ENCODE measurements at places on chromosomes 5 and 9.

DNA sequence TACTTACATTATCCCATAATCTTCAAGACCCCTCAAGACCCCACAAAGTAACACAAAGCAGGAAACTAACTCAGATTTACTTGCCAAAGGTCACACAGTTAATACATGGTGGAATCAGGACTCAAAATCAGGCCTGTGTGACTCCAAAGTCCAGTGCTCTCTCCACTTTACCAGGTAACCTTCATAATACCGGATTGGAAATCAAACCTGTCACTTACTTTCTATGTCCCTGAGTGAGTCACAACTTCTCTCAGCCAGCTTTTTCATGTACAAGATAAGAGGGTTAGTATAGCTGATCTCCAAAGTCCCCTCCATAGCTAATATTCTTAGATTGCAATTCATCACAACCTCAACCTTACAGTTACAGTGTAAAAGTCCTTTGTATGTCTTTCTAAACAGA is 17.1 kb downstream of the STRBP start:
- ATAC-seq: no peak

DNA sequence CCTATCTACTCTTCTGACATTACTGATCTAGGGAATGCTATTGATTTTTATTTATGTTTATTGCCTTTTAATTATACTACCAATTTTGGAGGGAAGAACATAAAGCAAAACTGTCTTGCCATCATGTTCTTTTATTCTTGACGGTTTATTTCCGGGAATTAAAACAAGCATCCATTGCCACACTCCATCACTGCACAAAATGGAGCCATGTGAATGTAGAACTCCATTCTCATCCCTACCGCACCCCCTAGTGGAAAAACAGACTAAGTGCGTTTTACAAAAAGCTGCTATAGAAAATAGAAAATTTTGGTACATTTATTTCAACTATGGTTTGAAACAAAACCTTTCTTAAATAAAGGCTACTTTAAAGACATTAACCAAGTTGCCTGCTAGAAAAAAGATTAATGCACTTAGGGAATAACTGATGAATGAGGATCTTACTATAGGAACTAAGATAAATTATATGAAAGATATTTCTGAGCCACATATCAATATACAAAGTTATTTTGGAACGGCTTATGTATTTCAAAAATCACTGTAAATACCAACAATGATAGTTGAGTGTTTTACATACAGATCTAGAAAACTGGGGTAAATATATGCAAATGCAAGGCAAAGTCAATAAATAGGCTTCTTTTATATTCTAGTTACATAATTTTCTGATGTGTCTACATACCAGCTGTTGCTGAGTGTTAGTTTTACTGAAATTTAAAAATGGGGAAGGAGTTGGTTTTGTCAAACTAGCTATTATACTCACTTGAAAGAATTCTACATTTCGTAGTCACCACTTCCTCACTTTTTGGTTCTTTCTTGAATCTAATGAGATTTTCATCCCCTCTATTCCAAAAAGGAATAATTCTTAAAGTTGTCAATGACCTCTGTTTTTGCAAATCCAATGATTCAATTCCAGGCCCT is 26.5 kb downstream of the OXCT1 start:
- ATAC-seq: peak; percentile 86

GRCh38 chr5:64688965-64689364 is 1.3 kb upstream of the SHISAL2B start:
- no peak for ATAC-seq

DNA sequence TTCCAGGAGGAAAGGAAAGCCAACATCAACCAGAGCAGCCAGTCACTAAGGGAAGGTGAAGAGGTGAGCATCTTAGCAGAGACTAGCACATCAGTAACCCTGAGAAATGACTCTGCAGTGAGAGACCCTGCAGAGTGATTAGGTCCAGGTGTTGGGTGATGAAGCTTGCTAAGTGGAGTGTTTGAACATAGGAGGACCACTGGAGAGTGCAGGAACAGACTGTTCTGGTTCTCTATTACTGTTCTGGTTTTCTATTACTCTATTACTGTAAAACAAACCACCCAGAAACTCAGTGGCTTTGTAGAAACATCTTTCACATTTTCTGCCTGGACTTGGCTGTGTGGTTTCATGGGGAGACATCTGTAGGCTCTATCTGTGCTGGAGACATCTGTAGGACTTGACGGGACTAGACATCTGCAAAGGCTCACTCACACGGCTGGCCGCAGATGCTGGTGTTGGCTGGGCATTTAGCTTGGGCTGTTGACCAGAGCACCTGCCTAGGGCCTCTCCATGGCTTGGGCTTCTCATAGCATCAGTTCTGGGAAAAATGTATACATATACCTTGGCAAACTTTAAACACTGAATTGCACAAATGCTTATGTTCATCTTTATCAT is 33.4 kb upstream of the SPATA31E1 start:
- no peak for ATAC-seq

- no peak for ATAC-seq
Measured at GRCh38 chr5:61669531-61669930, 337.5 kb downstream of the ZSWIM6 start.

DNA sequence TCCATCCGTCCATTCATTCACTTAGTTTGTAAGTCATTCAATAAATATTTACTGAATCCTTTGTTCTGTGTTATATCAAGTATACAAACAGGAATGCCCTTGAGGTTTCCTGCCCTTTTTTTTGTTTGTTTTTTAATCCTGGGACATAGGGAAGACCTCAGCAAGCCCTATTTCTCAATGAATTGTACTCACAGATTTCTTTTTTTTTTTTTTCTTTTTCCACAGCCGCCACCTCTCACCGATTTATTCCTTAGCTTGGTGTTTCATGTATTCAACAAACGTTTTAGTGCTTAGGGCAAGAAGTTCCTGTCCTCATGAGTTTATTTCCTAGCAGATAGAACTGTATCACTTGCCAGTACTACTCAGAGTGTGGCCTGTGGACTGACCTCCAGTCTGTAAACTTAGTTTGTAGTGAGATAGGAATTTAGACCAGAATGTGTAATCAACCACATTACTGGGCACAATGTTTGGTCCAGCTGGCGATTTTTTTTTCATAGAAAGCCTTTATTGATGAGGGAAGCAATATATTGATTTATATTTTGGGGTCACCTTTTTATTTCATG is 35.4 kb upstream of the C5orf47 start:
- ATAC-seq: no peak

DNA sequence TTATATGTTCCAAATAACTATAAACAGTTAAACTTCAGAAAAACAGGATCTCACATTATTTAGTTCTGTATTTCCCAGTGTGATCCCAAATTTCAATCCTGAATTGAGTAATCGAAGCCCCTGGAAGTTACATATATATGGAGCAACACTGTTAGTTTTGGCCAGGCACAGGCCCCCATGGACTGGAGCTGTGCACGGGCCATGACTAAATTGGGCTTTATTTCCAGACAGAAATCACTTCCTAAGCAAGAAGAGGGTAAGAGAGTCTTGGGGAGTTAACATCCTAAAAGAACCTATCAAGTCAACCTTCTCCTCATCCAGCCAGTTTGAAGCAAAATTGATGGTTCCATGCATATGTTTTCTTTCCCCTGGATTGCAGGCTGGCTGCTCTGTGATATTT is 393.0 kb downstream of the TMEM167A start:
- no peak for ATAC-seq

DNA sequence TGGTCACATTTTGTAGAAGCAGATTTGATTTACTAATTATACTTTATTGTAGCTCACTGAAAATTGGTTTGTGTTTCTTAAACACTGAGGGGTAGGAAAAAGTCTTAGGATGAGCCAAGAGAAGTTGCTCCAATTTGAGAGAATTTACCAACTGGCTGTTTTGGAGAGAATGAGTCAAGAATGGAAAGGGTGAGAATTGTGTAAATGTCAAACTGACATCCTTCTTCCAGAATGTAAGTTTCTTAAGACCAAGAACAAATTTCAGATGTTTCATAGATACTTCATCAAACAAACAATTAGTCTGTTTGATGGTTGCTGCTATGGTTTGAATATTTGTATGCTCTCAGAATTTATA is 106.2 kb upstream of the TXNDC8 start:
- ATAC-seq: no peak

DNA sequence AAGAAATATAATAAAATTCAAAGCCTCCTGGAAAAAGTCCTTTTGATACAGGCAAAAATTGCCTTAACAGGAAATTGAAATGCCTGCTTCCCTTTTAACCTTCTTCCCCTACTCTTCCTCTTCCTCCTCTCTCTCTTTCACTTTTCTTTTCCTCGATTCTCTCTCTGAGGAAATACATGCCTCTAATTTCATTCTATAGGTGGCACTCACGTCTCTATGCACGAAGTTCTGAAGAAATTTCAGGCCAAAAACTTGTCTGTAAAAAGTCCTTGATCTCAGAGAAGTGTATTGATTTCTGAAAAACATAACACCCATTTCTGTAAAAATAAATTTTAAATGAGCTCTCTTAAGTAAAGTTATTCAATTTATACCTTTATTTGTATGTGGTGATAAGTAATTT is 371.7 kb upstream of the IRX4 start:
- ATAC-seq: no peak

DNA sequence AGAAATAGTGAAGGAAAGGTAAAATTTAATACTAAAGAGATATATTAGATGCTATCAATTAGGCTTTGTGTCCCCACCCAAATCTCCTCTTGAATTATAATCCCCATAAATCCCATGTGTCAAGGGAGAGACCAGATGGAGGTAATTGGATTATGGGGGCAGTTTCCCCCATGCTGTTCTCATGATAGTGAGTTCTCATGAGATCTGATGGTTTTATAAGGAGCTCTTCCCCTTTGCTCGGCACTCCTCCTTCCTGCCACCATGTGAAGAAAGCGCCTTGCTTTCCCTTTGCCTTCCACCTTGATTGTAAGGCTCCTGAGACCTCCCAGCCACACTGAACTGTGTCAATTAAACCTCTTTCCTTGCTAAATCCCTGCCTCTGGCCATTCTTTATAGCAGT is 697.0 kb upstream of the RGMB start:
- ATAC-seq: no peak

- no peak for ATAC-seq
Measured at GRCh38 chr5:112957036-112957808, 19.4 kb upstream of the DCP2 start.

GRCh38 chr5:11400316-11400715 is 503.9 kb downstream of the CTNND2 start:
- no peak for ATAC-seq

DNA sequence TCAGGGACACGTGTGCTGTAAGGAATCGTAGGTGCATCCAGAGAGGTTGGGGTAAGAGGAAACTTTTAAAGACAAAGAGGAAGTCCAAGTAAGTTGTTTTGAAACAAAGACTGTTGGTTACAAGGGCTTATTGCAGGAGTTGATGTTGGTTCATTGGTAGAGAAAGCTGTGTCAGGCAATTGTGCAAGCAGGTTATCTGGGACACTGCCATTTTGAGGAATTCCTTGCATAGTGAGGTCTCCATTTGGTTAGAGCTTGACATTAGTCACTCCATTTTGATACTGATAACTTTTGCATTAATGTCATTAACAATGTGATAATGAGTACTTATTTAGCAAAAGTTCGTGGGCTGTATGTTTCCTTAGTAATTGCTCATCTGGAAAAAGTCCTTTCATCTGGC is 24.9 kb downstream of the CNOT6 start:
- no peak for ATAC-seq

GRCh38 chr5:122863240-122863639 is 17.8 kb downstream of the SNX24 start:
- no peak for ATAC-seq

- ATAC-seq: no peak
Measured at GRCh38 chr5:34858790-34859189, 19.8 kb downstream of the TTC23L start.
